ENCODE measurements at places on chromosomes 13 and 19.

DNA sequence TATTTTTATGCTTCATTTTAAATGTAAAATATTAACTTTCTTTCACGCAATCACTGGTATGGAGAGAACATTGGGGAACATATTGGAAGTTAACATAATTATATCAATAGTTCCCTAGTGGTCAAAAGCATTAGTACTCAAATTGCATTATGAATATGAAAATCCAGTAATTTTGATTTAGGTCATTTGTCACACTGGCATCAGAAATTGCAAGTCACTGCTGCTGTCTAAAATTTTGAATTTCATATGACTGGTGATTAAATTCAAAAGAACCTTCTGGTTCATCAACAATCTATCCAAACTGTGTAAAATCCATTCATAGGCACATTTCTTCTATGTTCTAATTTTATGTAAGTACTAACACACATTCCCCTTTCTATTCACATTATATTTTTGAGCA is 2235.7 kb upstream of the PCDH20 start:
- DNase-seq: no peak

DNA sequence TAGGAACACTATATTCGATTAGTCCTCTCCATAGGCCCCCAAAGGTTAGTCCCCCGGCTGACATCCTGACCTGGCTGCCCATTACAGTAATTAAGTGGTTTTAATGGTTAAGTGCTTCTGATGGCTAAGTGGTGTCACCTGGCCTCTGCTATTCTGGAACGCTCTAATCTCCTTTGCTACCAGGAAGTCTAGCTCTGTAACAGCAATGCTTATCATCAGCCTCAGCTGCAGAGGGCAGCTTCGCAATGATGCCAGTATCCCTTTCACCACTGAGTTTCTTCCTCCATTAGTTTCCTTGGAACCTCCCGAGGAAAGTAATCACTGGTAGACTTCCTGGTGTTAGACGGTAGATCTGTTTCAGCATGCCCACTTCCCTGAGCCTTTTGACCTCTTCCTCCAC is 8.6 kb upstream of the RNF6 start:
- no peak for DNase-seq

GRCh38 chr13:111483621-111483987 is 163.2 kb downstream of the TEX29 start:
- DNase-seq: no peak

DNA sequence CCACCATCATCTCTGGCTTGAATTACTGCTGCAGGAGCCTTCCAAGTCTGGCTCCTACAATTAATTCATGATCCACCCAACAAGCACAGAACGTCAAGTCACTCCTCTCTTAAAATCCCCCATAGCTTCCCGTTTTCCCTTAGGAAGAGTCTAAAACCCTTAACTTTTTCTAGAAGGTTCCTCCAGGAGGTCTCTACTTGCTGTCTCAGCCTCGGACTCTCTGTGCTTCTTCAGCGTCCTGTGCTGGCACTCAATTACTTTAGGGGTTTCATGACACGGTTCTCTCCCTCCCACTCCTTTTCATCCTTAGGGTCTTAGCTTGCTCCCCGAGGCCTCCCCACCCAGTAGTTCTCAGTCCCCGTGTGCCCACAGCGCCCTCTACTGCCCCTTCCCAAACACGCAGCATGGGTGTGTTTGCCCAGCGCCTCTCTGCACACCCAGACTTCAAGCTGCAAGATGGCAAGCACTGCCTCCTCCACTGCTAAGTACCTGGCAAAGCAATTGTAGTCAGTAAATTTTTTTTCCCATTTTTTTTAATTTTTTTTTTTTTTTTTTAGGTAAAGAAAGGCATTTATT is 25.8 kb upstream of the MAP3K10 start:
- peak; percentile 24 for DNase-seq

- DNase-seq: peak; percentile 88
Observed at GRCh38 chr19:39126312-39127187, 964 bp downstream of the PAK4 start.
